ENCODE measurements at places on chromosomes 5 and 9.

DNA sequence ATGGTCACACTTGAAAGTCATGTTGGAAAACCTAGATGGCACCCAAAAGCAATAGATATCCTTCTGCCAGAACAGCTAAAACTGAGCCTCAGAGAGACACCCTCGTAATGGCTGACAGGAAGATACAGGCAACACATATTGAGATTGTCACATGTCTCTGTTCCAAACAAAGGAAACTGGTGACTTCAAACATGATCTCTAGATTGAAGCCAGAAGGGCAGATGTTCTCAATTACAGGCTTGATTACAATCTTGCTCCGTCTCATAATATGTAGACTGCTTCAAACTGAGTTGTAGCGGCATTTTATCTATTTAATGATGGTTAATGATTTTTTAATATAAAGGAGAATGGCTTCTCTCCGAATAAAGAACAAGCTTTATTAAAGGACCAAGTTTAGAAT, 774.3 kb downstream of the KCTD16 start:
- no peak for DNase-seq

- peak; percentile 6 for DNase-seq
Observed at GRCh38 chr9:91036826-91037510, 235.3 kb downstream of the SYK start.

DNA sequence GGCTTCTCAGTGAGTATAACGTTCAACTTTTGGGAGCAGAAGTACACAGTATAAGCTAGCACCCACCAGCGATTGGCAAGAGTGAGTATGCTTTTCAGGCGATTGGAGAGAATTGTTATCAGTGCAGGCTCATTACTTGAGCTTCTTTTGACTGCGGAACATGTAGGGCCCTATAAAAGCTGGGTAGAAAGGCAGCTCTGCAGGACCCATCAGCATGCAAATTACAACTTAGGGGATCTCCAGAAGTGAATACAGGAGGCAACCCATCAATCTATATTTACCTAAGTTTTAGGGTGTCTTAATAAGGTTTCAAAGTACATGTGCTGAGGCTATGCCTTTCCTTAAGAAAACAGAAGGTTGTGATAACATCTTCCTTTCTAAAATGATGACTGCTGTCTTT, 225.0 kb downstream of the MLLT3 start:
- DNase-seq = no peak

DNA sequence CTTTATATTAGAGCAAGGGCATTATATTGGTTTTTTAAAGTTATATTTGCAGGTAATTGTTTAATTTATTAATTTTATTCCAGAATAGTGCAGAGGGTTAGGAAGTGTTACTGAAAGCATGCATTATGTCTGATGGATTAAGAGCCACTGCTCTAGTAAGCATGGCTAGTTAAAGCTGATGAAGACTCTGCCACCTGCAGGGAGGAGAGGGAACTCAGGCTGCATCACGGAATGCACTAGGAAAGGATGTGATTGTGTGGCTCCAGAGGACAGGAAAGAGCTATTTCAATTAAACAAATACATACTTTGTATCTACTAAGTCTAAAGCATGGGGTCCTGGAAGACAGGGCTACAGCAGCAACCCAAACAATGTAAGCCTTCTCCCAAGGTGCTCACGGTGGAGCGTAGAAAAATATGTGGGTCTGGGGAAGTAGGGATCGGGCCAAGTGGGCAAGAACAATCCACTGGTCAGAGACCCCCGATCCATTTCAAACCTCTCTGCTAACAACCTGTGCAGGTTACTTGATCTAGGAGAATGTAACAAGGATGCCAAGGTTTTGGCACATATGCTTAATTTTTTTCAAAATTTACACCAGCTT, 15.3 kb upstream of the GRXCR2 start:
- DNase-seq = no peak

- DNase-seq = no peak
Observed at GRCh38 chr9:69976152-69976551, 67.5 kb upstream of the MAMDC2 start.

- DNase-seq = no peak
Observed at GRCh38 chr5:40224421-40224820, 455.3 kb upstream of the PTGER4 start.

GRCh38 chr9:124228516-124228915, 29.2 kb upstream of the NEK6 start:
- DNase-seq = no peak

DNA sequence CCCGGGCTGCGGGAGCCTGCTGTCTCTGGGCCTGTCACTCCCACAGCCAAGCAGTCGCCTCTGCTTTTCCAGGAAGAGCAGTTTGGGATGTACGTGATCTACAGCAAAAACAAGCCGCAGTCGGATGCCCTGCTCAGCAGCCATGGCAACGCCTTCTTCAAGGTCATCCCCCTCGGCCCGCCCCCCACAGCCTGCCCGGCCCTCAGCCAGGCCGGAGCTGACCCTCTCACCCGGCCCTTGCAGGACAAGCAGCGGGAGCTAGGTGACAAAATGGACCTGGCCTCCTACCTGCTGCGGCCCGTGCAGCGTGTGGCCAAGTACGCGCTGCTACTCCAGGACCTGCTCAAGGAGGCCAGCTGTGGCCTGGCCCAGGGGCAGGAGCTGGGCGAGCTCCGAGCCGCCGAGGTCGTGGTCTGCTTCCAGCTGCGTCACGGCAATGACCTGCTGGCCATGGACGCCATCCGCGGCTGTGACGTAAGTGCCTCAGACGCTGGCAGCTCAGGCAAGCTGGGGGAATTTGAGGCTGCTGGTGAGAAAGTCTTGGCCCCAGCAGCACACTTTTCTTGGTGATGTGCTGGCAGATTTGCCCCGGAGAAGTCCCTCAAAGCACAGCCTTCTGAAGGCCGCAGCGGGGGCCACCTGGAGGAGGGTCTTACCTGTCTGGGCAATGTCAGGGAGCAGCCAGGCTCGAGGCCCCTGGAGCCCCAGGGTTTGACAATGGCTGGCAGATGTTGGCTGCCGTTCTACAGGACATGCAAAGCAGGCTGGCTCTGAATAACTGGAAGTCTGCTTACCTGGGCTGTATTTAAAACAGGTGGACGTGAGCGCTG, 20.1 kb upstream of the LRRC14B start:
- no peak for DNase-seq

GRCh38 chr9:137691646-137692351, 73.0 kb downstream of the EHMT1 start:
- DNase-seq = no peak

- no peak for DNase-seq
Observed at GRCh38 chr5:170312301-170312595, 14.7 kb upstream of the LCP2 start.

- no peak for DNase-seq
Observed at GRCh38 chr9:103941104-103941503, 153.0 kb upstream of the SMC2 start.

GRCh38 chr5:59021286-59021673, 438.4 kb downstream of the RAB3C start:
- no peak for DNase-seq

DNA sequence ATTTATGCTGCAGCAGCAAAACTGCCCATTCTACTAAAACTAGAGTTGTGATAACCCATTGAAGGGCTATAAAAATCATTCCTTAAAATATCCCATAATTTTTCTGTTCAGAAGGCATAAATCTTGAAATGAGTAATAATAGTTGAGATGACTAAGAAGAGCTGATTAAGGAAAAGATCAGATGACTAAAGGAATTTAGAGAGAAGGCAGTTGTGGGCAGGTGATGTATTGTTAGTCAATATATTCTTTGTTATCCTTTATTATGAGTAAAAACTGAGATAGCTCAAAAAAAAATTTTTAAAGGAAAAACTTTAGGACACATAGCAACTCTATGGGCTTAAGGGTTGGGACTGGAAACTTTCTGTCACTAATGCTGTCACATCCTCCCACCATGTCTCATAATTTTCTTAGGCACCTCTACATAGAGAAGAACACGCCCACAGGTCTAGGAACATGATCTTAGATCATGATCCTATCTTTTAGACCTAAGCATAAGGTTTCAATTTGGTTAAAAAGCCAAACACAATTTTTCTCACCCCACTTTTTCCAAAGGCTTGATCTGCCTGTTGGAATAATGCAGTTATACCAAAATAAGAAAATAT, 597.5 kb upstream of the MEF2C start:
- no peak for DNase-seq

DNA sequence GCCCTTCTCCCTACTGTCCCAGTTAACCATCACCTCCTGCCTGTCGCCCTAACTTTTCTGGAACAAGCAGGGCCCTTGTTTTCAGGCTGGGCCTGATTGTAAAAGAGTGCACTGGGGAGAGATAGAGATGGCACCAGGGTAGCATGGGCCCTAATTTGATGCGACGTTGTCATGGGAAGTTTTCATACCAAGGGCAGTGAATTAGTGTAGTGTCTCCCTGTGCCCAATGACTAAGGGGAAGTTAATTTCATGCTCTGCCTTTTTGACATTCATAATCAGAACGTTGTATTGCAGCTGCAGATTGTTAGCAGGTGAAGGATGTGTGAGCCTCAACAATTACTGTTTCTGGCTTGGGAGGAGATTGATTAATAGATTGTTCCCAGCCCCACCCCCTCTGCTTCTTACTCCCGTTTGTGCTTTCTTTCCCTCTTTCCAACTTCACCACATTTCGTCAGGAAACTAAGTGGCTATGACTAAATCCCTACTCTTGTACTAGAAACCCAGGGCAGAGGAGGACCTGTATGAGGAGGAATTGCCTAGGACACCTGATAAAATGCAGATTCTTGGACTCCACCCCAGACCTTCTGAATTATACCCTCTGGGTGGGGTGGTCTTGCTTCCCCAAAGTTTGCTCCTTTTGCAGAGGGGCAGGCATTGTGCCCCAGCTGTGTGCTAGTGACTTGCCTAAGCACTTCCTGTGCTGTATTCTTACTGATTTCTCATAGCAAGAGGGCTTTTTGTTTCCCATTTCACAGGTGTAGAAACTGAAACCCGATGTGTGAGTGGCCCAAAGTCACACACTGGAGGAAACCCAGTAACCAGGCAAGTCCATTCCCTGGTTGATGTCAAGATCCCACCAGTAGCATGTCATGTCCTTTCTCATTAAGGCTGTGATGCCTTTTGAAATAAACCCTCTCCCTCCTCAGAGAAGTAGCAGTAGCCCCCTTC, 56.3 kb downstream of the DAB2IP start:
- no peak for DNase-seq

DNA sequence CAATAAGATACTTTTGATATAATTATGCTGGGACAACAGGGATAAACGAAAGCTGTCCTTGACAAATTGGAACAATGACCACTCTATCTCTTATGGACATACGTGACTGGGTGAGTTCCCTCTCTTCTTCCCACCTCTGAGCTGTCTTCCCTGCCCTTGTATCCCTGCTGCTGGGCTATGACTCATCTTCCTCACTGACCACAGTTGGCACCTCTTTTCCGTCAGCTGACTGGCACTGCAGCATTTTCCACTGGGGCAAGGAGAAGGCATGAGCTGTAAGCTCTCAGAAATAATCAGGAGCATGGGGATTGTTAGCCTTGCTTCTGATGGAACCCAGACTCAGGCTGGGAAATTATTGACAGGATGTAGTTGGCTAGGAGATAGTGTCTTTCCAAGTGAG, 48.7 kb downstream of the PCSK1 start:
- no peak for DNase-seq

GRCh38 chr5:139246394-139246793, 47.1 kb upstream of the MATR3 start:
- no peak for DNase-seq

DNA sequence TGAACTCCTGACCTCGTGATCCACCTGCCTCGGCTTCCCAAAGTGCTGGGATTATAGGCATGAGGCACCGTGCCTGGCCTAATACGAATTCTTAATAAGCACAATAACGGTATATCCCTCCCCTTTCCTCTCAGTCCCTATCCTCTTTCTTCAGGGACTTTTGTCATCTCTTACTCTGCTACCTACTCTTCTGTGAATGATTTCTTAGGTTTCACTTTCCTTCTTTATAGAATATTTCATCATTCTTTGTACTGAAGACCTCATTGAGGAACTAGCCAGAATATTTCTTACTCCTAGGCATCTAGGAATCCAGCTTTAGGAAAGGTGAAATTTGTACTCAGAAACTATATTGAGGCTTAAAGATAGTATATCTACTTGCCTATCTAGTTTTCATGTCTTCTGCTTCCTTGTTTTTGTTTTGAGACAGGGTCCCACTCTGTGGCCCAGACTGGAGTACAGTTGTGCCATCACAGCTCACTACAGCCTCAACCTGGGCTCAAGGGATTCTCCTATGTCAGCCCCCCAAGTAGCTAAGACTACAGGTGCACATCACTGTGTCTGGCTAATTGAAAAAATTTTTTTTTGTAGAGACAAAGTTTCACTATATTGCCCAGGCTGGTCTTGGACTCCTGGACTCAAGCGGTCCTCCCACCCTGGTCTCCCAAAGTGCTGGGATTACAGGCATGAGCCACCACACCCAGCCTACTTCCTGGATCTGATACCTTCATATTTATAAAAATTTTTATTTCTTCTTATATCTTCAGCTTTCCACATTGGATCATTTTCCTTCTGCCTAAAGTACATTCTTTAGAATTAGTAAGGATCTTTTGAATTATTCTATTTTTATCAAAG, 69.7 kb downstream of the GPBP1 start:
- no peak for DNase-seq

DNA sequence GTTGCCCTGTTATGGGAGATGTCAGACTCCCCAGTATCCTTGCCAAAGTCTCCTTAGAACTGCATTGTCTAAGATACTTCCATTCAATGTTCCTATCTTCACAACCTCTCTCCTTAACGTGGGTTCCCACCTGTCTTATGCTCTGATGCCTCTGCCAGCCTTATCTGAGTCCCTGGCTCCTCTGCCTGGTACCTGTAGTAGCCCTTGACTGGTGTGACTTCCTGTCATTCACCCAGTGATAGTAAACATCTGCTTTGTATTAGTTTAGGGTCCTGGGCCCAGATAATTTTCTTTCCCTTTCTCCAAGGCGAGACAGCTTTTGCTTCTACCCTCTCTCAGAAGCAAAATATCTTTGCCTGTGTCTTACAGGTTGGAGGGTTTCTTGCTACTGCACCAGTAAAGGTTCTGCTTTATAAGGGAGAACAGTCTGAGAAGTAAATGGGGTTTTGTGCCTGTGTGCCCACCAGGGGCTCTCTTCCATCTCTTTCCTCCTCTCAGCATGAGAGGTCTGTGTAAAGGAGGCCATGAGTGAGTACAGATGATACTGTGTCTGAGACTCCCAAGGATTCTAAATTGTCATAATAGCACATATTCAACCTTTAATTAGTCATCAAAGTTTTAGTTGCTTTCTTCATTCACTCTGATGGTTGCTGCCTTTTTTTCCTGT, 220.8 kb downstream of the PRR16 start:
- DNase-seq = no peak

DNA sequence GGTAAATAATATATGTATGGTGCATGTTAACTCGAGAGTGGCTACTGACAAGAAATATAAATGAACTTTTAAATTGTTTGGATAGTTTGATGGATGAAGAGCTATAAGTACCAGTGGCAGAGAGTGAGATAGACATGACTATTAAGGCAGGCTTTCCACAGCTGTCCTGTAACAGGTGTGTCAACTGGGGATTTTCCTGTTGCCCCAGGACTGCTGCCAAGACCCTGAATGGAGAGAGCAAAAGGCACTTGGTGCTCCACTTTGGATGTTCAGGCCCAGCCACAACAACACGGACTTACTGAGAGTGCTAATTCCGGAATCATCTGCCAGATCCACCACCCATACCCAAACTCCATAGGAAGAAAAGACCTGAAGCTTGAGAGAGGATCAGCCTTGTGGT, 215.1 kb downstream of the SEC61B start:
- no peak for DNase-seq

Measured in stimulated activated CD4-positive, alpha-beta T cell treated with anti-CD3 and anti-CD28 coated beads, TNF-alpha, amount 100 ng/mL, for 1 hour (primary cell).